ENCODE measurements at places on chromosomes 2 and 18.

GRCh38 chr2:52964916-52965530, 802.6 kb upstream of the CHAC2 start:
- no peak for DNase-seq

GRCh38 chr2:96760986-96761832, 507 bp downstream of the CNNM4 start:
- no peak for DNase-seq

- DNase-seq, result no peak
Observed at GRCh38 chr2:218149098-218149497, 17.7 kb downstream of the CXCR1 start.

DNA sequence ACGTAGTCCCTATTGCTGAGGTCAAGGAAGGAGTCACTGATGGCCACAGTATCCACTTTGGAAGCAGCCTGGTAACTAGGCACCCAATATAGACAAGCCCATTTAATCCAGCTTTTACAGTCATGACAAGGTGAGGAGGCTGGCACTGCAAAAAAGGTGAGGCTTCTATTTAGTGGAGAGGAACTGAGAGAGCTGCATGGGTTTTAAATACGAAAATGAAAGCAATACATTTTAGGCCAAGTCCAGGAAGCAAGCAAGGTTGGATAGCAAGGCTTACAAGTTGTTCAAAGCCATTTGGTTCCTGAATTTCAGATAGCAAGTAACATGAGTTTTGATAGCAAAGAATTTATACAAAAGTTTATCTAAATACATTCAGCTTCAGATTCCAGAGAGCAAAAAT, 80.4 kb downstream of the SGPP2 start:
- no peak for DNase-seq

GRCh38 chr2:203492965-203493364, 42.1 kb downstream of the RAPH1 start:
- no peak for DNase-seq

DNA sequence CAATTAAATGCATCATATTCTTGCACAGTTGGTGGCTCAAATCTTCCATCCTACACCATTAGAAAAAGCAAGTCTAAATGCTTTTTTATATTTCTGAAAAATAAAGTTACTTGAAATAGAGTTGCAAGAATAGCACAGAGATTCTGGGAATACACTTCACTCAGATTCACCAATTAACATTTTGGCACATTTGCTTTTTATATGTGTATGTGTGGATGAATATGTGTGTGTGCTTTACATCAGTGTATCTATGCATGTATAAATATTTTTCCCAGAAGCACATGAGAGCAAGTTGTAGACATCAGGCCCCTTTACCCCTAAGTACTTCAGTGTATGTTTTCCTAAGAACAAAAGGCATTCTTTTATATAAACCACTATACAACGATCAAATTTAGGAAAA, 27.6 kb upstream of the MSH2 start:
- no peak for DNase-seq

GRCh38 chr2:40168032-40168431, 283.9 kb downstream of the SLC8A1 start:
- no peak for DNase-seq

DNA sequence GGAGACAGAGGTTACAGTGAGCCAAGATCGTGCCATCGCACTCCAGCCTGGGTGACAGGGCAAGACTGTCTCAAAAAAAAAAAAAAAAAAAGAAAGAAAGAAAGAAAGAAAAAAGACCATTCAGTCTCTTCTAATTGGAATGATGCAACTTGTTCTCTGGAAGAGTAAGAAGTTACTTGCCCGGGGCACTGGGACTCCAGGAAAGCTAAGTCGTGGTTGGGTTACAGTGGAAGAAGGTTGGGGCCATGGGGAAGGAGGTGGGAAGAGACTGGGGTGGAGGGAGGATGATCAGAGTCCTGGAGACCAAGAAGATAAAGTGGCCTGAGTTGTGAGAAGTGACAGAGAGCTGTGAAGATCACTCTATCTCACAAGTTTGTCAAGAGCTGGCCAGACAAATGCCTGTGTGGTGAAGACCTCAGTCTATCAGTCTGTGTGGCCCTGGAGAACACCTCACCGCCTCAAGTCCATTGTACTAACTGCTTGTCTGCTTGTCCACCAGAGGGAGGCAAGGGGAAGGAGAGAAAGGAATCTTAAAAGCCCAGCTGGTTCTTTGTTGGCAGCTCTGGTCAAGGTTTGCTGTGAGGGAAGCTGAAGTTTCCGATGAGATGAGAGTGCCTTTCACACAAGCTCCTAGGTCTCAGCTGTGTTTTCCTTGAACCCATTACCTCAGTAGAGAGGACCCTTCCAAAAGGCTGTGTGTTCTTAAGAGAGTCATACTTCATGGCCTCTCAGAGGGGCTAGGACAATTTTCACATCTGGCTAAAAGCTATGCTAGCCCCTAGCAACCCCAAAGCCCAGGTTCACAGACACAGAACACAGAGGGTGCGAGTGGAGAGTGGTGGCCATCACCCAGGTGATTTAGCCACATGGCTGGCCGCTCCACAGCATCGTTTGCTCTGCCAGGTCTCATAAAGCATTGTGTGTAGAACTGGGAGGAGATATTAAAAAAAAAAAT, 72.0 kb upstream of the TMEM178A start:
- no peak for DNase-seq

GRCh38 chr2:231222318-231223000, 24.0 kb downstream of the ARMC9 start:
- no peak for DNase-seq

GRCh38 chr2:118853651-118854291, 6.3 kb upstream of the EN1 start:
- no peak for DNase-seq

DNA sequence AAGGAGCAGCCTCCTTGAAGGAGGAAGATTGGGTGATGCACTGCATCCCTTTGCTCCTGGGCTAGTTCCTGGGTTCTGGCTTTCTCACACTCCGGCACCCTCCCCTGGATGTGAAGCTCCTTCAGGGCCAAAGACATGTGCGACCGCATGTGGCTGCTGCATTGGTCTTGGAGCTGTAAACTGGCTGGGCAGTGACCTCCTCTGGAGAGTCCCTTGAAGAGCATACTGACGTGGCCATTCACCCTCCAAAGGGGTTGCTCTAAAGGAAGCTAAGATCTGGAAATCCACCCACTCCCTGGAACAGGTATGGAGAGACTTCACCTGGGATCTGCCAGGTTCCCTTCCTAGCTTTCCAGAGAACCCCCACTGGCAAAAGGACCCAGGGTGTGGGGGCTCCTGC, 62.1 kb downstream of the TMEM17 start:
- DNase-seq, result no peak

GRCh38 chr2:70499253-70499652, 54.4 kb downstream of the TGFA start:
- no peak for DNase-seq

- DNase-seq, result no peak
Observed at GRCh38 chr2:219426534-219427136, 8.0 kb upstream of the SPEG start.

- DNase-seq, result no peak
Observed at GRCh38 chr2:71629771-71630453, 176.6 kb downstream of the DYSF start.

- DNase-seq, result no peak
Observed at GRCh38 chr18:78884502-78884901, 95.1 kb upstream of the SALL3 start.

- DNase-seq, result no peak
Observed at GRCh38 chr2:120656273-120656950, 79.3 kb upstream of the GLI2 start.

- no peak for DNase-seq
Observed at GRCh38 chr2:208224802-208225201, 30.1 kb downstream of the IDH1 start.

DNA sequence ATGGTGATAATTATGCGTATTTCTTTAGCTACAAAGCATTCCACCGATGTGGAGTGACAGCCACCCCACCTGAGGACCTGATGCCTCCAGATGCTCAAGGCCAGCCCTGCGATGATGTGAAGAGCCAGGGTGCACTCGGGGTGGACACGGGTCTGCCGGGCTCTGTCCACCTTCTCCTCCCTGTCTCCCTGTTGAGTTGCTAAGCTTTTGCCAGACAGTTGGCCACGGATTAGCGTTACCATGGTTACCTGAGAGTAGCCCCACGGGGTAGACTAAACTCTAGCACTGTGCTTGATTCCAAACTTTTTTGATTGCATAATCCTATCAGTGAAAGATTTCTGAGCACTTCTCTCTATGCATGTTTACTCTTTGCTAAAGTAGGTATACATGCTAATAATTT, 86.2 kb downstream of the SMIM21 start:
- no peak for DNase-seq

GRCh38 chr2:144097440-144098225, 422.3 kb downstream of the ZEB2 start:
- no peak for DNase-seq

DNA sequence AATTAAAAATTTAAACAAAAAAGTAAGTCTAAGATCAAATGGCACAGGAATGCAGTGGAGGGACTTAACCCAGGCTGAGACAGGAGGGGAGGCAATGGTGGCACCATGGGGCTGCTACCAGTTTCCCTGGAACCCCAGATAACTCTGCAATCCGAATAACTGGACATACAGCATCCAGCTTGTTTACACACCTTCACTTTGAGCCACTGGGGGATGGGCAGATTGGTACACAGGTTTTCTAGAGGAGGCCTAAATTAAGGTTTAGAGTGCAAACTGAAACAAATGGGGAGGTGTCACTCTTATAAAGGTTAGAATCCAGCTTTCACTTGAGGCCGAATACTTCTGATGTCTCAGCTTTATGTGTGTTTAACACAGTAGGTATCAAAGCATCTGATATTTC, 189.3 kb upstream of the FN1 start:
- no peak for DNase-seq

- no peak for DNase-seq
Observed at GRCh38 chr2:241857572-241858121, 1.0 kb downstream of the PDCD1 start.

GRCh38 chr18:12991821-12992179, 638 bp downstream of the CEP192 start:
- DNase-seq, result no peak

DNA sequence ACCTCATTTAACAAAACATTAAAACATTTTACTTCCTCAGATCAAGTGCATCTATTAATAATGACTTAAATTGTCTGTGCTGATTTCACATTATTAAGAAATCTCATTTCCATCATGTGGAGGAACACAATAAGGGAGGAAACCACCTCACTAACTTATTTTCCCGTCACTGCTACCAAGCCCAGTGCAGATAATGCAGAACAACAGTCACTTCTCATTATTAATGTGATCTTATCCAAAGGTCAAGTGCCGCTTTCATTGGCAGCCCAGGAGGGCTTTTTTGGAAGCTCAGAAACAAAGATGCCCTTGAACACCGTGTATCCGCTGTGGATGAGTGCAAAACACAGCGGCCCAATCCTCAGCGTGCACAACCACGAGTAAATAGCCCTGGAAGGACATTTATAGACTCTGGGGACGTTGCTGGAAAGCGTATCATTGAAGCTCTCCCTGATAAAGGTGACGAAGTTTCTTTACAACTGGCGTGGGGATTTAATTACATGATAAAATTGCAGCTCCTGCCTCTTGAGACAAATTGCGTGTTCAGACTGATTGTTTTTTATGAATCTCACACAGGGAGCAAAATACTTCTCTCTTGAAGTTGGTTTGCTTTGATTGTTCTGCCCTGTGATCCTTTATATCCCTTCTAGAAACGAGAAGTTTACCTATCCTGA, 13.2 kb downstream of the ASB18 start:
- DNase-seq, result no peak

DNA sequence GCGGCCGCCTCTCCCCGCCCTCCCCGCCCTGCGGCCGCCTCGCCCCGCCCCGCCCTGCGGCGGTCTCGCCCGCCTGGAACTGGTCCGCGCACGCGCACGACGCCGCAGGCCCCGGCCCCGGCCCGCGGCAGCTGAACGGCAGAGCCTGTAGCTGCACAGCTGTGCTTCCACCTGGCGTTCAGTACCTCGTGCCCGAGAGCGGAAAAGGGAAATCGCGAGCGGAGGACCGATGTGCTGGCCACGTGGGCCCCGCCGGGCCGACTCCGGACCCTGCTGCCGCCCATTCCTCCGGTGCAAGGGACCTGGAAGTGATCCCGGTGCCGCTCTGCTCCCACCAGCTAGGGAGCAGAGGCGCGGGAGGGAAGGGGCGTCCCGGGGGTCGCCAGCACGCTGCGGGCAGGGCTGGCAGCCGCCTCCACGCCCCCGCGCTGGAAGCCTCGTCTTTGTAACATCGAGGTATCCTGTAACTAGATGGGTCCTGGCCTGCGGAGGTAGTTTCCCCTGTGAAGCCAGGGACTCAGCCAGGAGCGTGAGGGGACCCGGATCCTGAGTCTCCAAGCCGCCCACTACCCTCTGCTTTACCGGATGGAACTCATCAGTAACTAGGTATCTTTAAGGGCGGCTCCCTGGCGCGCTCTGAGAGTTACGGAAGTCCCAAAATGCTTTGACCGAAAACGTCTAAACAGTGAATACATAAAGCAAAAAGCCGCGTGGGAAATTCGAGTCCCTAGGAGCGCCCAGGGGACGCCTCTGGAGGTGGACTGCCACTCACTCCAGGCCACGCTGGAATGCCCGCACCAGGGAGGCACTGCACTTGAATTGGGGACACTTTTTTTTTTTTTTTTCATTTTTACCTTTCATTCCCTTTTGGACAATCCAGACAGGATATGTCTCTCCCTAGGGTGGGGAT, 704 bp upstream of the ODC1 start:
- DNase-seq, result peak; percentile 96

- DNase-seq, result no peak
Observed at GRCh38 chr2:229417176-229417575, 146.1 kb upstream of the PID1 start.

- no peak for DNase-seq
Observed at GRCh38 chr2:177549171-177549570, 156.6 kb downstream of the AGPS start.

- no peak for DNase-seq
Observed at GRCh38 chr18:21181766-21182165, 60.3 kb upstream of the GREB1L start.

DNA sequence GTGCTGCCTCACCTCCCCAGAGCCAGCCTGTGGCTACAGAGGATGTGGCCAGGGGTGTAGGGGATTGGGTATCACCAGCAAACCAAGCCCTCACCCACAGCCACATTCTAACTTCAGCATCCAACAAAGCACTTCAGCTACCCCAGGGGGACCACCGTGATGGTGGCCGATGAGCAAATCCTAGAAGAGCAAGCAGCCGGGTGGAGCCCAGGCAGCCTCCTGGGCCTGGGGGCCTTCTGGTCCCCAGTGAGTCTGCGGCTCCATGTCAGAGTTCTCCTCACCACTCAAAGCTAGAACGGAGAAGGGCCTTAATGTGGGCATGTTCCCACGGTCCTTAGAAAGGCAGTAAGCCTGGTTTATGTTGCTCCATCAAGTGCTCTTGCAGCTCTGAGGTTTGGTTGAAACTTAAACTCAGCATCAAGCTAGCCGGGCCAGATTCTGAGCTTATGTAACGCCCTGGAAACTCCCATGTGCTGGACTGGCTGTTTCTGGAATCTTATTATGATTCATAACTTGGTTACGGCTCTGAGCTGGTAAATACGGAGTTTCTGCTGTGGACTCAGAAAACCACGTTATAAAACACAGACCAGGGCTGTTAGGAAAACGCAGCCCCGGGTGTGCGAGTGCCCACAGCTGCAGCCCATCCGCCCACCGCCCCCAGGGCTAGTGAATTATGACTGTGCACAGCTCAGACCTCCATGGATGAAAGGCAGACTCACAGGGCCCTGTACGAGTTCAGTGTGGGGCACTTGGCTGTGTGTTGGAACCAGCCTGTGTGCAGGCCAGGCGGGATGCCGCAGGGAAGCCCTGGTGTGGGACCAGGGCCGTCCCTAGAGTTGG, 99.8 kb downstream of the SEPTIN10 start:
- DNase-seq, result no peak
